ENCODE measurements at places on chromosomes 1 and 21.

GRCh38 chr21:23223882-23224281 is 2225.7 kb downstream of the NCAM2 start:
- no peak for DNase-seq

- DNase-seq: no peak
Observed at GRCh38 chr1:224513383-224513782, 78.8 kb upstream of the WDR26 start.

DNA sequence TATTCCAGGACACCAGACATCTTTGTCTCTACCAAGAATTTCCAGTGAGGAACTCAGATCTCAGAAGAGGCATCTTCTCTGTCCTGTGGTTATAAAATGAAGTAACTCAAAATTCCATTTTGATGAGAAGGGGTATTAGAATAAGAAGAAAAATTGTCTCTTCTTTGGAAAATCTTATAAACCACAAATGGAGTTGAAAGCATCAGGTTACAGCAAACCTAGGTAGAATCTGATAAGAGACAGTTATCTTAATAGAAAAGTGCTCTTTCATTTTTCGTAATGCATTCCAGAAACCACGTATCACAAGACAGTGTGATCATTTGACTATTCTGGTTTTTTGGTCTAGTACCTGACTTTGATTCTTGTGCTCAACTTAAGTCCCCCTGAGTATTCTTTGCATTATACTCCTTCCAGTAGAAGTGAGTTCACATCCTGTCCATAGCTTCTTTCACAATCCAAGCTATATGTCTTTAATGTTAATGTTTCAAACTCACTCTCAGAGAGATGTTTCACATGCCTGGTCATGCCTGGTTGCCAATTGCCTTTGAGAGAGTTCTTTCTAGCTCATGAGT is 120.9 kb upstream of the PRDX6 start:
- no peak for DNase-seq

- DNase-seq: no peak
Observed at GRCh38 chr1:206429421-206429820, 40.9 kb upstream of the IKBKE start.

- DNase-seq: no peak
Observed at GRCh38 chr1:117828201-117828600, 101.2 kb downstream of the GDAP2 start.

DNA sequence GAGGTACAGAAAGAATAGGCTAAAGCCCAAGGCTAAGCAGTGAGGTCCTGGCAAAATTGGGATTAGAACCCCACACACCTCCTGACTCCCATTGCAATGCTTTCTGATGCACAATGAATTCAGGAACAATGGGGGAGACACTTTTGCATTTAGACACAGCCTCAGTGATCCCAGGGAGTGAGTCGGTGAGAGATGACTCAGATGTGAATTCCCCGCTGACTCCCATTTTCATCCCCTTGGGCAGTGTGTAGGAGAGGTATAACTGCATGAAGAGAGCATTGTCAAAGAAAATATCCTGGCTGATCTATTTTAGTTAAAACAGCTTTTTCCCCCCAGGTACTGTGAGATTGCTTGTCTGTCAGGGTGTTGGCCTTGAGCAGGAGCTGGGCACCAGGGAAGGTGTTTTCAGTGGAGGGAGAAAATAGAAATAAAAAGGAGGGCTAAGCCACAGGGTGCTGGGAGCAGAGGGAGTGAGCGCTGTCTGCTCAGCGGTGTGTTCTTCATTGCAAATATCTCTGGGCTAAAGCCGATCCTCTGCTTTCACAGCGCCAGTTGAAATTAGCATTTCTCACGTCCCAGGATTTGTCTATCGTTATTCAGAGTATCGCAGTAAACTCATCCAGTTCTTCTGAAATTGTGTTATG is 247.7 kb upstream of the PTBP2 start:
- no peak for DNase-seq

DNA sequence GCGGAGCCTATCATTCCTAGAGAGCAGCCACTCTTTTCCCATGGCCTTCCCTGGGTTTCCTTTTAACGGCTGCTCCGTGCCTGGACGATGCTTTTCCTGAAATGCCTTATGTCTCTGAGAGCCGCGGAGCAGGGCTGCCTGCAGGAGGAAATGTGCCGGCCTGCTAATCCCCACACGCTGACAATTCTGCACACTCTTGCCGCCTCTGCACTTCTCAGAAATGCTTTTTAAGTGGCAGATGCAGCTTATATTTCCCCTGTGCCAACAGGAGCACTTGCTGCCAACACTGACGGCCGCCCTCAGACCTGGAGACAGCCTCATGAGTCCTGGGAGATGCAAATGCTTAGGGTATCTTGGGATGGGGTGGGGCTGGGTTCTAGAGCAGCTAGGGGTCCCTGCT is 253.2 kb downstream of the GRIK3 start:
- DNase-seq: no peak

DNA sequence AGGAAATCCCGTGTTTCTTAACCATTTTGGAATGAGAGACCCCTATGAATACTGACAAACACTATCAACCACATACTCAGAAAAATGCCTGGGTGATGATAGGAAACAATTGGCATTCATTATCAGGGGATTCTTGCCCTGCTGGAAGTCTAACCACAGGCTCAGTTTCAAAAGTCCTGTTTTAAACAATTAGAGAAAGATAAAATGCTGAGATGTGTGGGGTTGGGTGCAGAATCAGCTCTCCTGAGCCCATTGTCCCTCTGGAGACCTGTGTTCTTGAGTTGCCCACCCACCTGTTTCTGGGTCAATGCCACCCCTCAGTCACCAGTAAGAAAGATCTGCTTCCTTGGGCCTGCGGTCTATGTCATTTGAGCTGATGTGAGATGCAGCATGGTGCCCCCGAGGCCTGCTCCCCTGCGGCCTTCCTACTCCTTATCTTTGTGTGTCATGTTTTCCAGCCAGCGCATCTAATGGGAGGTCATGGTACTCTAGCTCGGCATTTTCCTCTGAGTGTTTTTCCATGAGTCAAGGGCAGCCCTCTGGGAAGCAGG is 130.3 kb upstream of the PLXNA2 start:
- DNase-seq: no peak

DNA sequence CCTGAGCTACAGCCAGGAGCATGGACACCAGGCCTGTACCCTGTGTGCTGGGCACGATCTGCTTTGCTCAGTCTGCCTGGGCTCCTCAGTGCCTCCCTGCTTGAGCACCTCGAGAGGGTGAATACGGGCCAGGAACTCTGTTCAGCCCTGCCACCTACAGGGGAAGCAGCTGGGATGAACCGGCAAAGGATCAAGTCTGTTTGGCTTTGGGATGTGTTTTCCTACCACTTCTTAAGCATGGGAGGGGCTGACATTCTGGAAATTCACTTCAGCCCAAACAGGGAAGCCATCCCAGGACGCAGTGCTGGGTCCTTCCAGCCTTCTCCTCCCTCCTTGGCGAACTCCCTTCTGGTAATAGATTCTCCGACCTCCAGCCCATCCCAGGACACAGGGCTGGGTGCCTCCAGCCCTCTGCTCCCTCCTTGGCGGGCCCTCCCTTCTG is 55.8 kb upstream of the SELENON start:
- peak; percentile 38 for DNase-seq

- no peak for DNase-seq
Observed at GRCh38 chr21:41769521-41769920, 2.7 kb upstream of the RIPK4 start.

GRCh38 chr1:240241278-240241677 is 149.6 kb downstream of the FMN2 start:
- DNase-seq: no peak

DNA sequence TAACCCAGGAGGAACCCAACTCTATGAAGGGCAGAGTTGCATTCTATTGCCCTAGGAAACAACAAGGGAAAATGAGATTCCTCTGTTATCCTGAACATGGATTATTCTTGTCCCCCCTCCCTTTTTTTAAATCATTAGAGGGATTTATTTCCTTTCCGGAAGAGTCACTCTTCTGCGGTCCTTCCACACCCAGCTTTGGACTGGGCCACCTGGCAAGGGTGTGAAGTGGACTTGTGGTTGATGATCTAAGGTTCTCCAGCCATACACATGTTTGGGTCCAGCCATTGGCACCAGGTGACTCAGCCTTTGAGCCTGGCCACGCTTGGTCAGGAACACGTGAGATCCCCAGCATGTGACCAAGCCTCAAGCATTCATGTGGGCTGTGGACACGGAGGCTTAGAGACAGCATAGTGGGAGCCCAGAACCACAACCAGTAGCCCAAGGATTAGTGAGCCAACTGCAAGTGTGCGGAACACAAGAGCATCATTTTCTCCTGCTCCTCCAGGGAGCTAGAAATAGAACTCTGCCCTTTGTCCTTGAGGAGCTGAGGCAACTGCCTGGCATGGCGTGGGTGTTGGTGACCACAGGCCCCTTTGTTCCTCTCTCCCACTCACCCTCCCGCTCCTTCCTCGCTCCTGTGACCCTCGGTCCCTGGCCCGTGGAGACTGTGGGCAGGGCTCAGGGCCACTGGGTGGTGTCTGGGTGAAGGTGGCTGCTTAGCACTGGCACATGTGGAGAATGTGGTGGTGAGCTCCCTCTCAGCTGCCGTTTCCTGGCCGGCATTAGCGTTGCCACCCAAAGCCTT is 50.1 kb downstream of the NENF start:
- DNase-seq: no peak

DNA sequence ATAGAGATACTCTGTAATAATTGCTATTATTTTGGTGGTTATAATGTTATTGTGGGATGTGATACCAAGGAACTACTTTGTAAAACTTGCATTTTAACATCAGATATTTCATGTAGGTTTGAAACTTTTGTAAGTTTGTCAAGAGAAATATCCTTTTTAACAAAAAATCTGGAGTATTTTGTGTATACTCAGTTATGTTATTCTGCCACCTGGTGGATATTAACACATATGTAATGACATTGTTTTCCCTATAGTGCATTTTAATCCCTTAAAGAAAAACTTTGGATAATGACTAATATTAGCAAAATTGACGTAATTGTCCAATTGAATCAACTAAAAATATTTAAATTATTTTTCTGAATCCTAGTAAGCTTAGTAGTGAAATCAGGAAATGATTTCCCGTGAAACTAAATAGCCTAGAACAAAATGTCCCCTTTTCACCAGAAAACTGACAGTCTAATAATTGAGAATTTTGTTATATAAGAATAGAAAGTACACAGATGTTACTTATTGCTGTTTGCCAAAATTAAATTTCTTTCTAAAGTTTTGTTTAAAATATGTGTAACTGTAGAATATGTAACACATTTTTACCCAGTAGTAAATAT is 39.6 kb downstream of the KCTD3 start:
- no peak for DNase-seq

- no peak for DNase-seq
Observed at GRCh38 chr1:202972046-202972445, 5.0 kb upstream of the CYB5R1 start.

- DNase-seq: no peak
Observed at GRCh38 chr1:147334292-147334691, 91.8 kb downstream of the CHD1L start.

DNA sequence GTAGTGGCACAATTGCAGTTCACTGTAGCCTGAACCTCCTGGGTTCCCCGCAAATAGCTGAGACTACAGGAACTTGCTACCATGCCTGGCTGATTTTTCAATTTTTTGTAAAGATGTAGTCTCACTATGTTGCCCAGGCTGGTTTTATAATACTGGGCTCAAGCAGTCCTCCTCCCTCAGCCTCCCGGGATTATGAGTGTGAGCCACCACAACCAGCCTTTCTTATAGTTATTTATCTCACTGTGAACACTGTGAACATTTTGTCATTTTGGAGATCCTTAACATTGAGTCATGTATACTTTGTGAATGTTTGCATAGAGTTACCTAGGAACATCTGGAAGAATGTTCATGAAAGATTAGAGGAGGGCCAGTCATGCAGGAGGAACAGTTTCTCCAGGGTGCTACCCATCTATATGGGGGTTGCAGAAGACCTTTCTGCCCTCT is 127.1 kb upstream of the CACYBP start:
- DNase-seq: no peak

- no peak for DNase-seq
Observed at GRCh38 chr21:46253610-46254124, 25.1 kb upstream of the LSS start.

GRCh38 chr21:41631564-41632461 is 123.9 kb upstream of the TMPRSS2 start:
- DNase-seq: no peak

- no peak for DNase-seq
Observed at GRCh38 chr1:62084310-62084890, 110.2 kb upstream of the L1TD1 start.

DNA sequence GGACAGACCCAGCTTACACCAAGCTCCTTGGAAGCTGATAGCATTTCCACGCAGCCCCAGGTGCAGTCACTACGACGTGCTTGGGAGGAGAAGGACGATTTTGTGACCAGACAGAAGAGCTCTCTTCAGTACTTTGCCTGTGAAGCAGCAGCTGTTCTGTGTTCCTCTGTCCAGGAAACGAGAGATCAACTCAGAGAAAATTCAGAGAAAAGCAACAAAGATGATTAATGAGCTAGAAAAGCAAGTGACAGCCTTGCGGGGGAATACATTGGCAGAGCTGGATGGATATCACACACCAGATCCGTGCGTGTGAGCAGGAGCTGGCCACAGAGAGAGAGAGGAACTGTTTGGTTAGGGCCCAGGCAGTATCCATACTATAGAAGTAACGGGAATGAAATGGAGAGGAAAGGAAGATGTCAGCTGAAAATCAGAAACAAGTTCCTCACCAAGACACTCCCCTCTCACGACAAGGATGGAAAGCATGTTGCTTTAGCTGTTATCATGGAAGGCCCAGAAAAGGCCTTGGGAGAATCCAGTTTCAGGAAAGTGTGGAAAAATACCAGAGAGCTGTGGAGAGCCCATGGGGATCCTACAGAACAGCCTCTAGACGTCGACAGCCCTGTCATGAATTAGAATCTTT is 106.2 kb downstream of the TOMM20 start:
- DNase-seq: no peak

DNA sequence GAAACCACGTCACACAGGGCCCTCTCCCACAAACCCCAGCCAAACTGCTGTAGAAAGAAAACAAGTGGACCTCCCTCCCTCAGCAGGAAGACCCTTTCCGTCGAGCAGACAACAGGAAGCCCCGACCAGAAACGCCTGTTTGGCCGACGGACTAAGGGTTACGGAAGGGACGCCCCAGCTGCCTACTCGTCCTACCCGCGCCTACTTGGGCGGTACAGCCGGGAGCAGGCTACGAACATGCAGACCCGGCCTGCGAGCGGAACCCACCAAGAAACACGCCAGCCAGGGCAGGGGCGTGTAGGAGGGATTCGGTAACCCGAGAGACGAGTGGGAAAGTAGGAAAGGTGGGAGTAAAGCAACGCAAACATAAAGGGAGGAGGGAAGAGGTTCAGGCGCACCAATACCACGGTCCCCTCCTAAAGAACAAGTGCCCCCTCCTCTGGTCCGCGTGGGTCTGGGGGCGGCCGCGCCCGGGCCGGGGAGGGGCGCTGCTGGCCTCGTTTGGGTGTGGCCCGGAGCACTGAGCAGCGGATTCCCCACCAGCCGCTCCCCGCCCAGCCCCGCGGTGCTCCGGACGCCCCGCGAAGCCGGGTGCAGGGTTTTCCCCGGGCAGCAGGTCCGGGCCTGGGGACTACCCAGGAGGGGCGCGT is 450 bp downstream of the S100A10 start:
- peak; percentile 36 for DNase-seq

DNA sequence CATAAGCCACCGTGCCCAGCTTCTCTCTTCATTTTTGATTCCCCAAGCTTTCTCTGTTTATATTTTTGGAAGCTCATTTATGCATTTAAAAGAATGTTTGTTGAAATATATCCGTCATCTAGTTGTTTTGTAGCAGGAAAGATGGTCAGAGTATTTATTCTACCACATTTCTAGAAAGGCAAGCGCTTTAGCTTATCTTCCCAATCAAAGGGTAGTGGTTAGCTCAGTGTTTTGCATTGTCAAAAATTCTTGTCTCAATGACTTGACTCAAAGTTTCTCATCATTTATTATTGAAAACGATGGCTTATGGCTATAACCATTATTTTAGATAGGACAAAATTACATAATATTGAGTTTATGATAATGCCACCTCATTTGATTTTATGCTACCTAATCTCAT is 116.1 kb upstream of the ZP4 start:
- DNase-seq: no peak

All from nephron progenitor cell (in vitro differentiated cells).